ENCODE measurements at places on chromosomes 2 and 18.

GRCh38 chr2:113056521-113056920 is 2.5 kb upstream of the IL36RN start:
- no peak for DNase-seq

DNA sequence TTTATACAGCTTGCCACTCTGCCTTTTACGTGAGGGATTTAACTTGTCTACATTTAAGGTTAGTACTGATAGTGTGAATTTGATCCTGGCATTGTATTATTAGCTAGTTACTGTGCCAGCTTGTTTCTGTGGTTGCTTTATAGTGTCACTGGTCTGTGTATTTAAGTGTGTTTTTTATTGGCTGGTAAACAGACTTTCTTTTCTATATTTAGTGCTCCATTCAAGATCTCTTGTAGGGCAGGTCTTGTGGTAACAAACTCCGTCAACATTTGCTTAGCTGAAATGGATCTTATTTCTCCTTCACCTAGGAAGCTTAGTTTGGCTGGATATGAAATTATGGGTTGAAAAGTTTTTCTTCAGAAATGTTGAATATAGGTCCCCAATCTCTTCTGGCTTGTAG is 1971.0 kb upstream of the LRRTM1 start:
- no peak for DNase-seq

DNA sequence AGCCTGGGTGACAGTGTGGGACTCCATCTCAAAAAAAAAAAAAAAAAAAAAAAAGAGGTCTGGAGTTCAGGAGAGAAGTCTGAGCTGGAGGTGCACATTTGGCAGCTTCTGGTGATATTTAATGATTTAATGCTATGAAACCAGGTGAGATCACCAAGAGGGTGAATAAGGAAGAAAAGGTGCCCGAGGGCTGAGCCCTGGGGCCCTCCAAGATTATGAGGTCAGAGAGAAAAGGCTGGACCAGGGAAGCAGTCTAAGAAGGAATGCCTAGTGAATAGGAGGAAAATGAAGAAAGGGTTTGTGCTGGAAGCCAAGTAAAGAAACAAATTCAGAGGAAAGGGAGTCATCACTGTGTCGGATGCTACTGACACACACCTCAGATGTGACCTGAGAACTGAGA is 88.0 kb upstream of the PELI1 start:
- DNase-seq = no peak

DNA sequence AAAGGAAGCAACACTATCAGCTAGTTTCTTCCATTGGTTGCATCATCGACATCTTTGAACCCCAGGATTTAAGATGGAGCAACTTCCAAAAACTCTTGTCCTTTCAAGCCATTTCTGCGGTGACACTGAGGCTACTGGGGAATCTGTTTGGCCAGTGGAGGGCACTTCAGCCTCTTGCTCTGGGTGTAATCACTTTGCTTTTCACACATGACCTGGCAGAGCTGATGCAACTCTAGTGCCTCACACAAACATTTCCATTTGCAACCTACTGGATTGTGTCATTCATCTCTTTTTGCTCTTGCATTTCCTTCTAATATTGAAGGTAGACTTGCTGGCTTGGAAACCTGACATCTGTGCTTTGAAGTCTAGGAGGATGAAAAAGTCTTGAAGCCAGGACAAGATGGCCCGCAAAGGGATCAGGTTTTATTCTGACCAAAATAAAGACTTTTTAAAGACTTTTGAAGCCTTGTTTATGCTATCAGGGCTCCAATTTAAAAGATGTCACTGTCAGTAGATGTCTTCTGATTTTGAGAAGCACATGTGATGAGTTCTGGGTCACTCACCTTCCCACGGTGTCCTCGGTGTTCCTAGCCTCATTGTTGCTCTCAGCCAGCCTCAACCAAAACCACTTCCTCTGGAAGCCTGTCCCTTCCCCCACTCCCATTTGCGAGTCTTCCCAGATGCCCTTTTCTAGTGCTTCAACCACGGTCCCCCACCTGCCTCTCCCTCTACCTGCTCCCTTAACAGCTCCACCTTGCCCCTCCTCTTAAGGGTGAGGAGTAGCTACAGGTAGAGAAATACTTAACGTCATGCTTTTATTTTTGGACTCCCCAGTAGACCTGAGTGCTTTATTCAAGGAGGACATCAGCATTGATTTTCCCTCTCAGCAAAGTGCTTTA is 69.7 kb upstream of the KCNE4 start:
- no peak for DNase-seq

DNA sequence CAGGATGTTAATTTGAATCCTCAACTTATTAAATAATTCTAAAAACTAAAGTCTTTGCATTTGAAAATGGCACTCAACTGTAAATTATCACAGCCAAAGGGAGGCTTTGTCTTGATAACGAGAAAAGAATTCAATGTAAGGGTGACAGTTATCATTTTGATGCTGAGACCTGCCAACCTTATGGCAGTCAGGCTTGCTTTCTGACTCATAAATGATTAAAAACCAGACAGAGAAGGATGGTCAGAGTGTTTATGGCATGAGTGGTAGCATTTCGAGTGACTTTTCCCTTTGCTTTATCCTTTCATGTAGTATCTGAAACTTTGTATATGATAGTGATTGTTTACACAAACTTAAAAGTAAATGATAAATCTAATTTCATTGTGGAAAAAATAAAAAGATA is 53.9 kb upstream of the EPC2 start:
- no peak for DNase-seq

DNA sequence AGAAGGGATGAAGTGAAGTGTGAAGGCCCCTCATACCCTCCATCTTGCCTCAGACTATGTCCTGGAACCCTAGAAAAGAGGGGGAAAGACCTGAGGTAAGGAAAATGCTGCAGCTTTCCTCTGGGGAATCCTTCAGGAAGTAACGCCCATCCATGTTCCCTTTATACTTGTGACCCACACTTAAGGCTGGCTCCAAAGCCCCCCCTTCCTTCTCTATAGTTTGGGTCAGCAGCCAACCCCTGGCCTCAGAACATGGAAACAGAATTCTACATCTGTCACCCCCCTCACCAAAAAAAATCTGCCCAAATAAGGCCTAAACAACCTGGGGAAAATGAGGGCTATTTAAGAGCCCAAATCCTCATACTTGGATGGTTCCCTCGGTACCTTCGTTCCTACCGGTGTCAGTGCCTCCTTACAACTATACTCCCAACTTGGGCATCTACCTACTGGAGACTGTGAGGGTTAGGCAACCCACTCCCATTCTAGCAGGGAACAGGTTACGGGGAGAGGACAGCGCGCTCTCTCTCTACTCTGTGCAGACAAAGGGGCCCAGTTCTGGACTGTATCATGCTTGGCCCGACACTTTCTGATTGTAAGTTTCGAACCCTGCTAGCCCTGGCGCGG is 689 bp downstream of the OST4 start:
- no peak for DNase-seq

DNA sequence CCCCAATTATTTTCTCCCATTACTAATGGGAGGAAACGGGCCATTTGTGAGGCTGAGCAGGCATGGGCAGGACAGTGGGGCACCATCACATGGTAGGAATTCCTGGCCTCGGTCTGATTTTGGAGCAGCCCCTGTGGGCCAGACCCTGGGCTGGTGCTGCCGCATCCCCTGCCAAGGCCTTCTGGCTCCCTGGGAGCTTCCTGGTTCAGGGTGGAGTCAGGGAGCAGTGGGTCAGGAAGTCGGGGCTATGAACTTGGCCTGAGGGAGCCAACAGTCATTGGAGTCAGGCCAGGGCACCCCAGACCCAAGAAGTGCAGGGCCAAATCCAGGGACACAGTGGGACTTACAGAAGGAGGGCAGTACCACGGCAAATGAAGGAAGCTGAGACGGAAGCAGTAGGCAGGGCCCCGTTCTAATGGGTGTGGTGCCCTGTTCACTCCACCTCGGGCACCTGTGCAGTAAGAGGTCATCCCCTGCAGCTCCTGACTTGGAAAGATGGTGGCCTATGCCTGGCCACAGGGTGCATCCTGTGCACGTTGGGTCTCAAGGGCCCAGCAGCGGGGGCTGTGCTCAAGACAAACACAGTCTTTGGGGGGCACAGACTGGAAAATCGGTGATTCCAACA is 328.1 kb downstream of the SMAD2 start:
- DNase-seq = no peak

DNA sequence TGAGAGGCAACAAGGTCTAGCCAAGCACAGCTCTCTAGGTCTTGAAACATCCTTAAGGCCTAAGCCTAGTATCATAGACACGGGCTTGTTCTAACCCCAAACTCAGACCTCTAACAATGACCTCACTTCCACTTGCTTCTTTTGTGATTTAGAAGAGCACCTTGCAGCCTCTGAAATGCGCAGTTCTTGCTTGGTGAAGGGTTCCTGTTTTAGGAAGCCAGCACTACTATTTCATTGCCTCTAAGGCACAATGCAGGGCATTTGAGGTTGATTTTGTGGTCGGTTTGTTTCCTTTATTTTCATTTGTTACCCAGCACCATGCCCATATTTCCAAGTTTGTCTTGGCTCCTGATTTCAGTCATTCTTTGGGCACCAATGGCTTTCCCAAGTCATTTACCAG is 117.0 kb upstream of the CYP1B1 start:
- no peak for DNase-seq

DNA sequence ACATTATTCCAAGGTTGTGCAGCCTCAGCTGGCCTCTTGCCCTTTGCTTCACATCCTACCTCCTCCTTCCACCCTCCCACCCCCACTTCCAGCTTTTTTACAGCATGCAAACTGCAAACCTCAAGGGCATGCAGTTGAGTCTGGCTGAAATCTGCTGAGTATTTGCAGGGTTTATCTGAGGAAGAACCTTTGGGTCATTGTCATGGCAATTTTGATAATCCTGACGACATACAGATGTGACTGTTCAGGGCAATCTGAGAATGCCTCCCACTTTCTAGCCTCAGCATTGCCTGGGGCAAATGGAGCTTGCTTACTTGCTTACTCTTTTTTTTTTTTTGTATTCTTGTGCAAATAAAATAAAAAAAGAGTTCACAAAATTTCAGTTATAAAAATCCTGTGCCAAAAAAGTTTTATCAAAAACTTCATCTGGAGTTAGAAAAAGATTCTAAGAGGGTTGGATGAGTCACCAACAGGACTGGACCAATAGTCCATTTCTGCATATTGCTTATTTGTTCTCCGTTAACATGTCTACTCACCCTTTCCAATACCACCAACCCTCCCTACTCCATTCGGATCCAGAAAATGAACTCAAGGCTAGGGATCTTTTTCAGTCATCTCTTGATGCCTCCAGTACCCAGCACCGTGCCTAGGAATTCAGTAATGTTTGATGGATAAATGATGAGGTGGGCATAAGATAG is 23.6 kb upstream of the LHCGR start:
- DNase-seq = no peak

- no peak for DNase-seq
These were observed 215.7 kb downstream of the DYSF start for GRCh38 chr2:71669058-71669456.

DNA sequence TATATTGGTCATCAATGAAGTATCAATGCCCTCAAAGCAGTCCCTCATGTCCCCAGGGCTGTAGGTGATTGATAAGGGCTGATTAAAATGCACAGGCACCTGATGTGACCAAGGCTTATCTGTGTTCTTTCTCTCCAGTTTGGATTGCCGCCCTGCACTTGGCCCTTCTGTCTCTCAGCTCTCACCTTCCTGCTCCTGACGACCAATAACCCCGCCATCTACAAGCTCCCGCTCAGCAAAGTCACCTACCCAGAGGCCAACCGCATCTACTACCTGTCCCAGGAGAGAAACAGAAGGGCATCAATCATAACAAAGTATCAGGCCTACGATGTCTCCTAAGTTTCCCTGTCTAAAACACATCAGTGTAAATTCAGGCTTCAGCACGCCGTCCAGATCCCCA is 41.8 kb upstream of the SLC14A1 start:
- DNase-seq = no peak

DNA sequence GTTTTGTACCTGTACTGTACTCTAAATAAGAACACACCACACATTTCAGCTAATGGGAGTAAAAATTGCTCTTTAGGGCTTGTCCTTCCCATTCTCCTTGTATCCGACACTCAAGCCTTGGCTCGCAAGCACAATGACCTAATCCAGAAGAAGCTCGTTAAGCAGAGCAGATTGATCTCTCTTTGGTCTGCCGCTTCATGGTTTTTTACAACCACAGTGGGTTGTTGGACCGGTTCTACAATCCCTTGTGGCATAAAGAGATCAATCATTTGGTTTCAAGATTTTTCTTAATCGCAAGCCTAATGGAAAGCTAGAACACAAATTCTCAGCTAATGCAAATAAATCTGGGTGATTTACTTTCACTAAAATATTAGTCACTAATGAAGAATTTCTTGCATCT is 662.1 kb downstream of the LRP1B start:
- DNase-seq = no peak

- DNase-seq = no peak
These were observed 6.1 kb downstream of the C2orf92 start for GRCh38 chr2:97675430-97676113.

GRCh38 chr2:58140508-58141072 is 94.0 kb downstream of the VRK2 start:
- DNase-seq = no peak

- no peak for DNase-seq
These were observed 5.9 kb downstream of the RIOK3 start for GRCh38 chr18:23458830-23459529.

DNA sequence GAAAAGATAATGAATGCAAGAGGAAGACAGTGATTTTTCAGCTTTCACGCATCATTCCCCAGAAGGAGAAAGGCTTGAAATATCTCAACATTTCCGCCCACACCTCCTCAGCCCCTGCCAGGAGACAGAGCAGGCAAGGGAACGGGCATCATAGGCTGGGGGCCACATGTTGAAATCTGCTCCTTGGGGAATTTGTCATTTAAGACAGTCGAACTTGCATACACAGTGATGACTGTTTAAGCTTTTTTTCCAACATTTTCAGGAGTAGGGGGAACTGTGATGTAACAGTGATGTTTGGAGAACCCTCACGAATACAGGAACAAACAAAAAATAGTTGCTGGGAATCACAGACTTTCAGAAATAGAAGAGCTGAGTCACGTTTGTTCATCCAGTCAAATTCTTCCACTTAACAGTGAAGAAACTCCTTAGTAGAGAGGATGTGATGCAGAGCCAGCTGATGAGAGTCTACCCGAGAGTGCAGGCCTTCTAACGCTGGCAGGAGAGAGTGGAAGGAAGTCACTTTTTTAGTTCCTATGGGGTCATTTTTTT is 266.8 kb downstream of the ALPK2 start:
- DNase-seq = no peak

- no peak for DNase-seq
These were observed 195.7 kb downstream of the MTCL1 start for GRCh38 chr18:8901019-8901418.

DNA sequence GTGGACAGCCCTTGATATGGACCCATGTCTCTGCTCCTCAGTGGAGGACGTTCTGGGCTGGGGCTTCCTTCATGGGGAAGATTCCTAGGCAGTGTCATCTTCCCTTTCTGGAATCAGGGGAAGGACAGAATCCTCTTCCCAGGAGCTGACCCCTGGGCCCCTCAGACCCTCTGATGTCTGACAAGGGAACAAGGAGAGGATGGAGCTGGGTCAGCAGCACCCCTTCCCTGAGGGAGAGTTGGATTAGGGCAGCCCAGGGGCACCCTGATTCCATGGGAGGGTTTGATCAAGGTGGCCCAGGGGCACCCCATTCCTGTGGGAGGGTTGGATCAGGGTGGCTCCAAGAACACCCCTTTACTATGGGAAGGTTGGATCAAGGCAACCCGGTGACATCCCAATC is 86.5 kb downstream of the ACKR3 start:
- no peak for DNase-seq
